Type B pancreatic cell (in vitro differentiated cells): ENCODE measurements at places on chromosomes 7 and 10.

DNA sequence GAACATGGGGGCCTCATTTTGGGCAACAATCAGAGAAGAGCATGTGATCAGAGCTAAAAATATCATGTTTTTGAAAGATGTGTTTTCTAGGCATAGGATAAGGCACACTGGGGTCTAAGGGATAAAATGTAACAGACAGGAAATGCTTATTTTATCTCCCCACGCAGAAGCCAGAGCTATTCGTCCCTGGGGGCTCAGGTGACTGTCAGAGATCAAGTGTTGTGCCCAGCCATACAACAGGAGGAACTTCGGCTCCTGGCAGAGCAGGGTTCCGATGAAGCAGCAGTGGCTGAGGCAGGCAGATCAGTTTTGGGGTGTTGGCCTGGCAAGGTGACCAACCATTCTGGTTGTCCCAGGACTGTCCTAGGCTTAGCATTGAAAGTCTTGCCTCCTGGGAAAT is 15.2 kb downstream of the NPY start:
- no peak for DNase-seq
- no peak overlapping the region for H3K27ac ChIP-seq
- H3K4me1 ChIP-seq = peaks cover 4% of the 10 kb centered on the region
- H3K36me3 ChIP-seq = no peaks in the 10 kb centered on the region
- no peak overlapping the region for H3K4me3 ChIP-seq

DNA sequence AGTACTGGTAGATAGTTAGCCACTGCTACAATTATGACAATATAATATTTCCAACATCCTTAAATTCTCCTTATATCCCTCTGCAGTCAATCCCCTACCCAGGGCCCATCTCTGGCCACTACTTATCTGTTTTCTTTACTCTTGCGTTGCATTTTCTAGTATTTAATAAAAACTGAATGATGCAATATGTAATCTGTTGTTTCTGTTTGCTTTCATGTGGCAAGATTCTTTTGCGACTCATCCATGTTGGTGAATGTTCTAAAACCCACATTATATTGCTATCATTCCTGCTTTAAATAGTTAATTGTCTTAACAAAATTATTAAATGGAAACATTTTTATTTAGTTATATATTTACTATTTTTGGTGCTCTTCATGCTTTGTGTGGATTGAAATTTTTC is 338.5 kb downstream of the MDFIC start:
- H3K4me1 ChIP-seq = no peaks in the 10 kb centered on the region
- no peak overlapping the region for H3K4me3 ChIP-seq
- H3K36me3 ChIP-seq = no peaks in the 10 kb centered on the region
- no peaks in the 10 kb centered on the region for H3K27me3 ChIP-seq
- H3K27ac ChIP-seq = no peak overlapping the region
- no peak for DNase-seq

DNA sequence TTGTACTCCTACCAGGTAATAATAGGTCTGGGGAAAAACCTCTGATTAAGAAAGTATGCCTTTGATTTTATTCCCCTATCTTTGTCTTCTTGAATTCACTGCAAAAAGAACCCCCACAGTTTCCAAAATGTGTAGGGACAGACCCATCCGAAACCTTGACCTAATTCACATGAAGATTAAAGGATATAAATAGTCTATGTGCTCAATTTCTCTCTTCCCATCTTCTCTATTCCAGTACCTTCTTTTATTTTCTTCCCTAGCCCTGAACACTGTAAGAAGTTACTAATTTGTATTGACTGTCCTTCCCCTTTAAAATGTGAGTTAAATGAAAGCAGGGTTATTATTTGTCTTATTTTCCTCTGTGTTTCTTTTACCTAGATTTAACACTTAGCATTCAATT is 135.3 kb downstream of the HBP1 start:
- H3K27me3 ChIP-seq = no peaks in the 10 kb centered on the region
- no peaks in the 10 kb centered on the region for H3K4me1 ChIP-seq
- no peak overlapping the region for H3K4me3 ChIP-seq
- H3K36me3 ChIP-seq = peaks cover 4% of the 10 kb centered on the region
- no peak overlapping the region for H3K27ac ChIP-seq

DNA sequence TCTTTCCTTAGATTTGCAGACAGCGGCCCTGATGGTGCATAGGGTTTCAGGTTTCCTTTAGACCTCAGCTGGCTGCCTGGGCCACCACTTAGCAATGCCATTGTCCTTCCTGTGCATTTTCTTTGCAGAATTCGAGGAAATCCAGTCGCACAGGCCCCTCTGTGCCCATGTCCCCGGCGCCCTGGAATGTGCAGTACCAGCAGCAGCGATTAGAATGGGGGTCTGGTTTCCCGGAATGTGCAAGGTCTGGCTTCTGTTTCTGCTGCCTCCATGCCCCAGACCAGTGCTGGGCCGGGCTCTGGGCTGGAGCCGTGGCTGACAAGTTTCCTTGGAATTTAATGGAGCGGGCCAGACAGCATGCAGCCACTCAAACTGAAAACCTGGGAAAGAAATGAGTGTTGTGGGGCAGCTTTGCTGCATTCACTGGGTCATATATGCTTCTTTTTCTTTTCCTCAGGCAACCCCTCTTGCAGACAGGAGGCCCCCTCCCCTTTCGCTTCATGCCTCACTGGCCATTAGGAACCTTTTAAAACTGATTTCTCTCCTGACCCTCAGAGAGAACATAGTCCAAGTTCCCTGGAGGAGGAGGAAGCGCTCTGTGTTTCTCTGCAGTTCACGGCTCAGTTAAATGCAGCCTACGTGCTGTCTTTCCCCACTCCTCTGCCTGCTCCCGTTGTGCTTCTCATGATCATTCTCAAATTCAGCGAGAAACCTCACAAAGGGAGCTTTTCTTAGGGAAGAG is 14.4 kb downstream of the HTRA1 start:
- no peaks in the 10 kb centered on the region for H3K36me3 ChIP-seq
- H3K27ac ChIP-seq = peak overlapping the region; percentile 70
- no peak for DNase-seq
- no peaks in the 10 kb centered on the region for H3K27me3 ChIP-seq
- peak overlapping the region; percentile 67 for H3K4me3 ChIP-seq
- H3K4me1 ChIP-seq = peaks cover 31% of the 10 kb centered on the region

DNA sequence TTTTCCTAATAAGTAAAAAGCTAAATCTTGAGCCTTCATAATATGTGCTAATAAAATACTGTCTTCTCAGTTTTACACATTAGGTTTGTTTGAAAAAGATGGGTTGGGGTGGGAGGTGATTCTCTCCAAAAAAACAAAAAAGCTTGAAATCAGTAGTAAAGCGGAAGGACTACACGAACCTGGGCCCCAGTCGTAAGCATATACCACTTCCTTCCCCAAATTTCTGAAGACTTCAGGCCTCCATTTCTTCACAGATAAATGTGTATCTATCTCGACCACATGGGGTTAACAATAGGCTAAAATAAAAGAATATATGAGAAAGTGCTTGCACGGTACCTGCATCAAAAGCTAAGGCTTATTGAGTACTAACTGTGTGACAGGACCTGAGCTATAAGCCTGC is 51.6 kb upstream of the PAX2 start:
- no peak overlapping the region for H3K4me3 ChIP-seq
- H3K27ac ChIP-seq = no peak overlapping the region
- no peak for DNase-seq
- no peaks in the 10 kb centered on the region for H3K4me1 ChIP-seq
- no peaks in the 10 kb centered on the region for H3K36me3 ChIP-seq
- H3K27me3 ChIP-seq = peaks cover 83% of the 10 kb centered on the region

GRCh38 chr10:124035928-124036558 is 57.4 kb downstream of the CHST15 start:
- no peak for DNase-seq
- H3K27ac ChIP-seq = peak overlapping the region; percentile 63
- H3K4me1 ChIP-seq = peaks cover 20% of the 10 kb centered on the region
- H3K4me3 ChIP-seq = peak overlapping the region; percentile 37
- peaks cover 11% of the 10 kb centered on the region for H3K36me3 ChIP-seq

- peak overlapping the region; percentile 94 for H3K27ac ChIP-seq
- H3K4me1 ChIP-seq = peaks cover 41% of the 10 kb centered on the region
- no peak for DNase-seq
Measured at GRCh38 chr10:21518149-21518640, 7.3 kb downstream of the SKIDA1 start.

GRCh38 chr7:6197801-6198551 is 74.4 kb downstream of the CYTH3 start:
- peaks cover 13% of the 10 kb centered on the region for H3K4me1 ChIP-seq
- H3K4me3 ChIP-seq = no peak overlapping the region
- DNase-seq = no peak
- peaks cover 4% of the 10 kb centered on the region for H3K36me3 ChIP-seq

GRCh38 chr10:24722131-24722675 is 1.5 kb downstream of the ARHGAP21 start:
- H3K36me3 ChIP-seq = no peaks in the 10 kb centered on the region
- peak overlapping the region; percentile 92 for H3K4me3 ChIP-seq
- H3K4me1 ChIP-seq = peaks cover 18% of the 10 kb centered on the region
- no peak for DNase-seq

- no peak for DNase-seq
- H3K4me1 ChIP-seq = no peaks in the 10 kb centered on the region
- no peak overlapping the region for H3K27ac ChIP-seq
- no peak overlapping the region for H3K4me3 ChIP-seq
Measured at GRCh38 chr10:46525177-46525823, 31.2 kb downstream of the GPRIN2 start.

DNA sequence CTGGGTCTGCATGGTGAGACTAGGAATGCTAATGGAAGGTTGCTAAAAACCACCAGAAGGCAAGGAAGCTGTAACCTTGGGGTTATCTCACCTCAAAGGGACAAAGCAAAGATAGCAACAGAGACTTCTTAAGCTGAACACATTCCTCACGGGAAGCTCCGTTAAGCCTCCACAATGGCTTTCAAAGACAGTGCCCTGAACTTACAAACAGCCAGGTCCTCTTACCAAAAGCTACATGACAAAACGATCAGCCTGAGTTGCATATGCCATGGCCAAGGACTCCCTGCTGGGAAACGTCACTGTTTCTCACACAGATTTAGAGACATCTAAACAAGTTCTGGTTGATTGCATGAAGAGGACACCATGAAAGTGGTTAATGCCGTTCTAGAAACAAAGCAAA is 52.7 kb downstream of the HTR5A start:
- H3K36me3 ChIP-seq = no peaks in the 10 kb centered on the region
- H3K27me3 ChIP-seq = peaks cover 12% of the 10 kb centered on the region
- no peak for DNase-seq
- H3K4me1 ChIP-seq = no peaks in the 10 kb centered on the region
- H3K27ac ChIP-seq = no peak overlapping the region
- no peak overlapping the region for H3K4me3 ChIP-seq

- peaks cover 26% of the 10 kb centered on the region for H3K4me1 ChIP-seq
- peak overlapping the region; percentile 85 for H3K27ac ChIP-seq
- DNase-seq = no peak
- H3K27me3 ChIP-seq = no peaks in the 10 kb centered on the region
- peak overlapping the region; percentile 68 for H3K4me3 ChIP-seq
- H3K36me3 ChIP-seq = no peaks in the 10 kb centered on the region
Measured at GRCh38 chr7:104943502-104944343, 70.3 kb upstream of the KMT2E start.

DNA sequence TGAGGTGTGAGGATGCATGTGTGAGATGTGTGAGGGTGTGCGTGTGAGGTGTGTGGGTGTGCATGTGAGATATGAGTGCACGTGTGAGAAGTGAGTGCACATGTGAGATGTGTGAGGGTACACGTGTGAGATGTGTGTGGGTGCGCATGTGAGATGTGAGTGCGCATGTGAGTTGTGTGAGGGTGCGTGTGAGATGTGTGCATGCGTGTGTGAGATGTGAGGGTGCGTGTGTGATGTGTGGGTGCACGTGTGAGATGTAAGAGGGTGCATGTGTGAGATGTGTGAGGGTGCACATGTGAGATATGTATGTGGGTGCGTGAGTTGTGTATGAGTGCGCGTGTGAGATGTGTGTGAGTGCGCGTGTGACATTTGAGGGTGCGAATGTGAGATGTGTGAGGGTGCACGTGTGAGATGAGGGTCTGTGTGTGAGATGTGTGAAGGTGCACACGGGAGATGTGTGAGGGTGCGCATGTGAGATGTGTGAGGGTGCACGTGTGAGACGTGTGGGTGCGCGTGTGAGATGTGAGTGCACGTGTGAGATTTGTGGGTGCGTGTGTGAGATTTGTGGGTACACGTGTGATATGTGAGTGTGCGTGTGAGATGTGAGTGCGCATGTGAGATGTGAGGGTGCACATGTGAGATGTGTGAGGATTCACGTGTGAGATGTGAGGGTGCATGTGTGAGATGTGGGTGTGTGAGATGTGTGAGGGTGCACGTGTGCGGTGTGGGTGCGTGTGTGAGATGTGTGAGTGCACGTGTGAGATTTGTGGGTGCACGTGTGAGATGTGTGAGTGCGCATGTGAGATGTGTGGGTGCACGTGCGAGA is 30.5 kb downstream of the PPIF start:
- no peak overlapping the region for H3K4me3 ChIP-seq
- no peak overlapping the region for H3K27ac ChIP-seq
- no peaks in the 10 kb centered on the region for H3K27me3 ChIP-seq
- DNase-seq = no peak
- H3K4me1 ChIP-seq = peaks cover 21% of the 10 kb centered on the region
- H3K36me3 ChIP-seq = no peaks in the 10 kb centered on the region

DNA sequence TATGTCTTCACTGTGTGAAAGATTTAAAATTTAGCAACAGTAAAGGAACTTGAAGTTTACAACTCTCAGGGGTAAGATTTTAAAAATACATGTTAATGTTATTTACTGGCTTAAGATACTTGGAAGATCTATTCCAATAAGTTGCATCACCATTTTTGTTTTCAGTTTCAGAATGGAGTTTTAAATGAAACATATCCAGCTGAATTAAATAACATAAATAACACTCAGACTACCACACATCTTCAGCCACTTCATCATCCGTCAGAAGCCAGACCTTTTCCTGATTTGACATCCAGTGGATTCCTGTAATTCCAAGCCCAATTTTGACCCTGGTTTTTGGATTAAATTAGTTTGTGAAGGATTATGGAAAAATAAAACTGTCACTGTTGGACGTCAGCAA is 44.3 kb downstream of the AHR start:
- H3K4me1 ChIP-seq = no peaks in the 10 kb centered on the region
- no peak overlapping the region for H3K4me3 ChIP-seq
- peaks cover 10% of the 10 kb centered on the region for H3K36me3 ChIP-seq
- no peak overlapping the region for H3K27ac ChIP-seq

DNA sequence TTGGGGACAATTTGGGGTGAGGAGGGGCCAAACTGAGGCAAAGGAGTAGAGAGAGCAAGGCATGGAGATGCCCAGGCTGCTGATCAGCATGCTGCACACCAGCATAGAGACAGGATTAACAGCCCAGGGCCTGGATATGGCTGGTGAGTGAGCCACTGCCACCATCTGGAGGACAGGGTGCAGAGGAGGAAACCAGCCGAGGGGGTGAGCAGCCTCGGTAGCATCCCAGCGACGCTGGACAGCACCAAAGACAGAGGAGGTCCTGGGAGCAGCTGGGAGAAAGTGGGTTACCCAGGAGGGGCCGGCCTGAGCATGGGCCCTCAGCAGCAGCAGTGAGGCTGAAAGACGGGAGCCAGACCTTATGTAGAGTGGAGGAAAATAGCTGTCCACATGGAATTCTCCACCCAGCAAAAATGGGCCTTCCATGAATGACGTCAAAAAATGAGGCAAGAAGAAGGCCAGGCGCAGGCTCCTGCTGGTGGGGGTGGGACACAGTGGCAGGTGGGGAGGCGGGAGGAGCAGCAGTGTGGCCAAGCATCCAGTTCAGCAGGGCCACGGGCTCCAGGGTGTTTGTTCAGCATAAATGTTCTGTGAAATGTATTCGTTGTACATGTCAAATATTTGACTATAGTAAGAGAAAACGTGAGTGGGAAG is 16.7 kb downstream of the RET start:
- H3K27ac ChIP-seq = no peak overlapping the region
- no peak overlapping the region for H3K4me3 ChIP-seq

GRCh38 chr10:132454296-132455198 is 57.5 kb downstream of the PWWP2B start:
- H3K4me1 ChIP-seq = peaks cover 5% of the 10 kb centered on the region
- no peaks in the 10 kb centered on the region for H3K36me3 ChIP-seq
- no peak overlapping the region for H3K4me3 ChIP-seq
- H3K27me3 ChIP-seq = no peaks in the 10 kb centered on the region

- H3K4me3 ChIP-seq = no peak overlapping the region
- H3K4me1 ChIP-seq = peaks cover 12% of the 10 kb centered on the region
- no peak for DNase-seq
Measured at GRCh38 chr10:19719284-19719683, 96.9 kb upstream of the PLXDC2 start.
